ENCODE measurements at places on chromosomes 1 and 21.

- DNase-seq, result no peak
Observed at GRCh38 chr1:111542187-111542586, 38.8 kb upstream of the ADORA3 start.

DNA sequence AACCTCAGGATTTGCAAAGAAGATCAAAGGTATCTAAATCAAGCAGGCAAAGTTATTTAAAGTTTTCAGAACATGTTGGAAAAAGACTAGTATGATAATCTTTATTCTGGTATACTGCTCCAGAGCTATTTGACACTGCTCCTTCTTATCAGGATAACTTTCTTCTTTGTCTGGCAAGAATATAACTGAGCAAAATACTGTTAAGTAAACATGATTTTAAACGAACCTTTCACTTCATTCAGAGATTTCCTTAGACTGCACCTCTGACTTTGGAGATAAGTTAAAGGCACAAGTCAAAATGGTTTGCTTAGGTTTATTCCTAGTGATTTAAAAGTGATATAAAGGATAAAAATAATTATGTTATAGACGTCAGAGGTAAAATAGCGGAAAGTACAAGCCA is 103.9 kb upstream of the CCDC190 start:
- no peak for DNase-seq

DNA sequence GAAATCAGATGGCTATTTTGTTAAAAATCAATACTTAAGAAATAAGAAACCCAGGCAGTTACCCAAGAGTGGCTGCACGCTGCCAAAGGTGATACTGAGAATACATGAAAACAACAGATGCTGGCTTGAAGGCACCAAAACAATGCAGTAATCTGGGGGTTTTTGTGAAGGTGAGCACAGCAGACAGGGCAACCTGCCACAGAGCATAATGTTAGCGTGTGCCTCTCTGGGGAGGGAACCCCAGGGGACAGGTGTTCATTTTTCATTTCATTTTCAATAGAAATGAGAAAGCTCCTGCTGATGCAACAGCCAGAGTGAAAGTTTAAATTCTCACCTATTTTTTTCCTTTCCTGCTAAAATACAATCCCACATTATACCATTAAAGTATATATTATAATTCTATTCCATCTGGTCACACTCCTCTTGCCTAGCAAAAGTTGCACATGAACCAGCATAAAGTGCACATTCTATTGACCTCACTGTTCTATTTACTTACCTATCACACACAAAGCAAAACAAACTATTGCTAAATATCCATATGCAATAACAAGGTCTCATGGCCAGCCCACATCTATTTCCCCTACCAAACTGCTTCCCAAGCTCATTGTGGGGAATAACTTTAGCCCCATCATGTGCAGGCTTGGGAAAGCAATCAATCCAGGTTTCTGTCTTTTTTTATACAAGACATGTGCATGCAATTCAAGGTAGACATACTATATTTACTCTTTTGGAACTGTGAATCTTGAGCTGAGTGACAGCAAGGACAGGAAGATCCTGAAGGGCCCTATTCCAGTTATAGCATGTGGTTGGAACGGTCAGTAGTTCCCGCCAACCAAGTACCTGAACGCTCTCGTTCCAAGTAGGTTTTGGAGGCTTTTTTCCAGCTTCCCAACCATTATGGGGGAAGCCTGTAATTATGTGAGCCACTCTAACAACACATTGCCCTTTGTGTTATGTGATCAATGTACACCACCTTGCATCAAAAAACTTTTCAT is 173.6 kb downstream of the RERE start:
- DNase-seq, result peak; percentile 72

- DNase-seq, result no peak
Observed at GRCh38 chr1:109539676-109540075, at the start of gene GPR61. TSS of gene GPR61 (plus strand) at chr1:109539872. CDS start at chr1:109543023, 3,151 bp downstream.

- DNase-seq, result no peak
Observed at GRCh38 chr1:169193191-169193850, 86.8 kb downstream of the ATP1B1 start.

DNA sequence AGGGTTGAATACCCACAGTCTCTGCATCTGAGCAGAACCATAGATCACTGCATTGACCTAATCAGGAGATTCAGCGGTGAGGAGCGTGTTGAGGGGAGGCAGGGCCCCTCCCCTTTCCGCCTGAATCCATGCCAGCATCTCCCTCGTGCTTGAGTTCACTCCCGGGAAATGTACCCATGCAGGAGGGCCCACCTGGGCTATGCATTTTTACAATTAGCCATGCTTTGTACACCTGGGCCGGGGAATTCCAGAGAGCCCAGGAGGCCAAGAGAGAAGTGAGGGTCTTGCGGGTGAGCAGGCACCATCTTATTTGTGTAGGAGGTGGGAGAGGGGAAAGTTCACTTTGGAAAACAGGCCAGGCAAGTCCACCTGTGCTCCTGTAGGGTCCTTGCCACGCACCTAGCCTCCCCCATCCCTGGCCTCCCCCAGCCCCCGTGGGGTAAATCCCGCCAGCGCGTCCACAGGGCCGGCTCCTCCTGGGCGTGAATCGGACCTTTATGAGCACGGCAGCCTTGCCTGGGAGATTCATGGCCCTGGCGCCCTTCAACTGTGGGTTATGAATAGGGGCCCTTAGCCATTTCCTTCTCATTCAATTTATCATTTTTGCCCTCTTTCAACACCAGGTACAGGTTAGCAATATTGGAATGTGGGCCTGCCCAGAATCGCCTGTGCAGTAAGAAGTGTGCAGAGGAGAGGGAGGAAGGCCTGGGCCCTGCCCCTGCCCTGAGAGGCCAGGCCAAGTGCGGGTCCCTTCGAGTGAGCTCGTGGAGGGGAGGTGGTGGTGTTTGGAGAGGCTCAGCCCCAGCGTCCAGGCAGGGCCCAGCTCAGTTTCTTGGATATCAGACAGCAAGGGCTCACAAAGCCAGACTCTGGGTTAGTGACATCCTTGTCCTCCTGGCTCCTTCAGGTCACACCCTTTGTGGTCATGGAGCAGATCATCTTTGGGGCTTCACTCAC is 84.4 kb upstream of the ACTRT2 start:
- no peak for DNase-seq

GRCh38 chr1:205230982-205231381 is 3.2 kb downstream of the TMCC2 start:
- DNase-seq, result no peak

- DNase-seq, result no peak
Observed at GRCh38 chr1:94633051-94633450, 91.5 kb upstream of the F3 start.

GRCh38 chr1:185645162-185645640 is 89.0 kb upstream of the HMCN1 start:
- no peak for DNase-seq

DNA sequence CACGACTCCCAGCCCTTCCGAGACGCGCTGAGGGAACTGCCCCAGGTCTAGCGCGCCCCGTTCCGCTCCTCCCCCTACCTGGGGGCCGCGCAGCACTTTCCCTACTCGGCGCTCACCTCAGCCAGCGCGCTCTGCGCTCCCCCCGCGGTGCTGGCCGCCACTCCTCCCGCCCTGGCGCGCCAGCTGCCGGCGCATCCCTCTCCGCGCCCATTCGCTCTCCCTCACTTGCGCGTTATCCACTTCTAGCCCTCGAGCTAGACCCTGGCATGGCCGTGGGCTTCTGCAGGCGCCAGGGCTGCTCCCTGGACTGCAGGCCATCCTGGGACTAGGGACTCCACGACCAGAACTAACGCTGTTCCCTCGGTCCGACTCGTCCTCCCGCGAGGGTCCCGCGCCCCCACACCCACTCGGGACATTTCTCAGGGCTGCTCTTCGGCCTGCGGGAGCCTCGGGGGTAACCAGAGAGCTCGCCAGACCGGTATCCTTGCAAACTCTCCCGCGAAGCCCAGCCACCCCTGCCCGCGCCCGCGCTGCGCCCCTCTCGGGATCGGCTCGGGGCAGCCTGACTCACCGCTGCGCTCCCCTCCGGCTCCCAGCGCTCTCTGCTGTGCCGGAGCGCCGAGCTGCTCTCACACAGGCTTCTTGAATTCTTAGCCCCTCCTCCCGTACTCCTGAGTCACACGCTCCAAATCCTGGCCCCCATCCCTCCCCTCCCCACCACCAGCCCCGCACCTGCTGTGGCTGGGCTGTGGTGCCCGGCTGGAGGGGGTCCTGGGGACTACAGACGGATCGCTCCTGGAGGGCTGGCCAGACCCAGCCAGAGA is at the start of gene NGF:
TSS of gene NGF (minus strand) at position 617 of the 824 bp plus-strand sequence. CDS start 51,454 bp downstream, outside the sequence.
- DNase-seq, result peak; percentile 1

GRCh38 chr1:18302788-18303413 is 177.8 kb upstream of the KLHDC7A start:
- no peak for DNase-seq

GRCh38 chr21:37986751-37987399 is 70.6 kb upstream of the KCNJ6 start:
- DNase-seq, result no peak

DNA sequence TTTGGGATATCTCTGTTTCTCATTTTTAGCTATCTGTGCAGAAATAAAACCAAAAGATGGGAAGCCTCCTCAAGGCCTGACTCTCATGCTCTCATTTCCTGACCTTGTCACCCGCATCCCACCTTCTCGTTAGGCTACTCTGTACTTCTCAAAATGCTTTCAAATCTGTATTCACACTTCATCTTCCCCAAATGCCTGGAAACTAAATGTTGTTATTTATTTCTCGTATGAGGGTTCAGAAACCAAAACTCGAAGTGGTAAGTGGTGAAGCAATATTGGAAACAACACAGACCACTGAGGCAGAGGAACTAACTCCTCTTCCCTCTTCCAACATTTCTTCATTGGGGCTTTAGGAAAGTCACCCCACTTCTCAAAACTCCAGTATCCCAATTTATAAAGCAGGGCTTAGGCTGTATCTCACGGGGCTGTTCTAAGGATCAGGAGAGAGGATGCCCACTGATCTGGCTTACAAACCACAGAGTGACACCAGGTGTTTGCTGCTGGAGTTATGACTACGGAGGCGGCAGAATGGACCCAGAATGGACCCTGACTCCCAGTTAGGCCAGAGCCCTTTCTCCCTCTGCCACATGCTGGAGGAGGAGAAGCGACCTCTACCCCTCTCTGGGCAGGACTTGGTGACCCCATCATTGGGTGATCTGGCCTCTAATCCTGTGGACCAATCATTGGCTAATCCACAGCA is 3.5 kb downstream of the SLAMF7 start:
- no peak for DNase-seq

DNA sequence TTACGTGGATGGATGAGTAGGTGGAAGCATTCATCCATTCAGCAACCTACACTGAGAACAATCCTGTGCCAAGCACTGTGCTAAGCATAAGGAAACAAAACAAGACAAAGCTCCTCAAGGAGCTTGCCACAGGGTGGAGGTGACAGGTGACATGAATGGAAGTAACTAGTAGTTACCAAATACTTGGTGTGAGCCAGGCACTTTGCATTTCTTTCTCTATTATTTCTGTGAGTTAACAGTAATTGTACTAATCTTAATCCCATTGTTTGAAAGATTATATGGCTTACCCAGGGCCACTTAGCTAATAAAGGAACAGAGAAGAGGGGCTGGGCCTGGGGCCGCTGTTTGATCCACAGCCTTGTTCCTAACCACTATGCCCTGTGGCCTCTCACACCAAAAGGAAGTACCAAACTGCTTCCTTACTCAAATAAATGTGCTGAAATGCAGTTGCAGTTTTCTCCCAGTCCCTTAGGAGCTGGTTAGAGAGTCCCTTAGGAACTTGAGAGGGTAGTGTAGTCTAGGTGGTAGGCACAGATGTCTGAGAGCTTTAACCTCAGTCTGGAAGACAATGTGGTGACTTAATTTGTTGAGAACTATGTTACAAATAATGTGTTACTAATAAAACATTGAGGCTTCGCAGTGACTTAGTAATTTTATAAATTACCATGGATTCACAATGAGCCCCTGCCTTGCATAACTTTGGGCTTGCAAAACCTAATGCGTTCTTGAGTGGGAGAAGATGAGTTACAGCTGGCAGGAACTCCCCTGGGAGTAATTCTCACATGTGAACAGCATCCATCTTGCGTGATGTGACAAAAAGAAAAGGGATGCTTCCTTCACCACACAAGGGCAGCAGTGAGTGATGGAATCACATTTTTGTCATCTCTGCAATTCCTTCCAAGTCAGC is 69.8 kb downstream of the MPZL1 start:
- no peak for DNase-seq

- DNase-seq, result no peak
Observed at GRCh38 chr1:55329091-55329490, 113.9 kb upstream of the USP24 start.

All from GM06990 (cell line).